GM19239 (cell line): ENCODE measurements at places on chromosomes 4 and X.

DNA sequence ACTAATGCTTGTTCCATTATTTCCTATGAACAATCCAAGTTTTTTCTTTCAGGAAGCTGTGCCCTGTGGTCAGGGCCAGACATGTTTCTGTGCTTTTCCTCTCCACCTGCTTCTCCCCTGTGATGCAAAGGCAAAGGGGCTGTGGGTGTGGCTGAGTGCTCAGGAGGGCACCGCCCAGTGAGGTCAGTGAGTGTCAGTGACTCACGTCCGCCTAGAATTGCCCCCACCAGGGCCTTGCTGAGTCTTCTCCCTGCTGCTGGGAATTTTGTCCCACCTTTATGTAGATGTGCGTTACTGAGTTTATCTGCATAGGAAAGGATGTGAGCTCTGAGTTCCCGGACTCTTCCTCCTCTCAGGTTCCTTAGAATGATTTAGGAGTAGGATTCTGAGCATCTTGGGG lies 283.2 kb downstream of the DCHS2 start:
- DNase-seq, result no peak

GRCh38 chr4:7816771-7817170 lies 122.9 kb downstream of the AFAP1 start:
- DNase-seq, result no peak

DNA sequence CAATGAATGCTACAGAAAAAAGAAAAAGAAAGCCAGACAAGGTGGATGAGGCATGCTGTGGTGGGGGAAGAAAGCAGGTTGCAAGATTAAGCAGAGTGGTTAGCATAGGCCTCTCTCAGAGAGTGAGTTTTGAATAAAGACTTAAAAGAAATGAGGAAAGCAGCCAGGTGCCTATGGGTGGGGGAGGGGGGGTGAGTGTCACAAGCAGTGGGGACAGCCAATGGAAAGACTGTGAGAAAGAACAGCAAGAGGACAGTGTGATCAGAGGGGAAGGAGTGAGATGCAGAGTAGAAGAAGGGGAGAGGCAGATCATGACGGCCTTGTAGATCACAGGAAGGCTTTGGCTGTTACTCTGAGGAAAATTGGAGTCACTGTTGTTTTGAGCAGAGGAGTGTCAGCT lies 162.5 kb downstream of the SOX3 start:
- no peak for DNase-seq

- DNase-seq, result no peak
Observed at GRCh38 chr4:188287169-188287894, 148.1 kb downstream of the TRIML1 start.

DNA sequence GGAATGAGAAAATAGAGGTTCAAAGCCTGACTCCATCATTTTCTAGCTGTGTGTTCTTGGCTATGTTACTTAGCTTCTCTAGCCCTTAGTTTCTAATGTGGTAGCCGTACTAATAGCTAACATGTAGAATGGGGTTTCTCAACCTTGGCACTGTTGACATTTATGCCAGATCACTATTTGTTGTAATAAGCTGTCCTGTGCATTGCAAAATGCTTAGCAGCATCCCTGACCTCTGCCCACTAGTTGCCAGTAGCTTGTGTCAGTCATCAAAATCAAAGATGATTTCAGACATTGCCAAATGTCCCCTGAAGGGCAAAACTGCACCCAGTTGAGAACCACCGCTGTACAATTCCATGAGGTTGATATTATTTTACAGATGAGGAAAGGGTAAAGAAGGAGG lies 18.3 kb upstream of the ADAMTS3 start:
- DNase-seq, result no peak

DNA sequence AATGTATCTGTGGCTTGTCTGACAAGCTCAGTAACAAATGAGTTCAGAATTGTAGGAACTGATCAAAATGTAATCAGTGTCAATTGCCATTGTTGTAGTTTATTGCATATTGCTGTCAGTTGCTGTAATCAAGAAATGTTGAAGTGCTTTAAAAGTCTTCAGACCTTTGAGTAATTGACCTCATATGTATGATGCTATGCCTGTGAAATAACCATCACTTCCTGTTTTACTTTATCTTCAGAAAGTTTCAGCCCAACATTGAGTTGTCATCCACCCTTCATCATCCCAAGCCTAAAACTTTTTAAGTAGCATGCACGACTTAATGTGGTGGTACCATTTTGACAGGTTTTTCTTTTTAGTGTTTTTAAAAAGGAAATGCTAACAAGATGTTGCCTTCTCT lies 212.4 kb downstream of the ARHGAP10 start:
- no peak for DNase-seq

DNA sequence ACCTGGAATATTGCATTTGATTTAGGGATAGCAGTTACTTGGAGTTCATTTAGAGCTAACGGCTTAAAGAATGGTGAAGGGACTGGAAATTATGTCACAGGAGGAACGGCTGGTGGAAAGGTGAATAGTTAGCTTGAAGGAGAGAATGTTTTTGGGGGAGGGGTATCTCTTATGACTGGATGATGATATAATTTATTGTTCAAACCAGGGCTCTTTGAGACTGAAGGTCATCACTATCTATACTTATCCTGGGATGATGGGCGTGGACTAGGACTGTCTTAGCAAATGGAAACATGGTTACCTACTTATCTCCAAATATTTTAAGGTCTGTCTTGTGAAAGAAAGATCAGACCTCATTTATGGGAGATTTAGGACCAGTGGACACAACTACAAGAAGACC lies 30.1 kb downstream of the WWC2 start:
- no peak for DNase-seq

DNA sequence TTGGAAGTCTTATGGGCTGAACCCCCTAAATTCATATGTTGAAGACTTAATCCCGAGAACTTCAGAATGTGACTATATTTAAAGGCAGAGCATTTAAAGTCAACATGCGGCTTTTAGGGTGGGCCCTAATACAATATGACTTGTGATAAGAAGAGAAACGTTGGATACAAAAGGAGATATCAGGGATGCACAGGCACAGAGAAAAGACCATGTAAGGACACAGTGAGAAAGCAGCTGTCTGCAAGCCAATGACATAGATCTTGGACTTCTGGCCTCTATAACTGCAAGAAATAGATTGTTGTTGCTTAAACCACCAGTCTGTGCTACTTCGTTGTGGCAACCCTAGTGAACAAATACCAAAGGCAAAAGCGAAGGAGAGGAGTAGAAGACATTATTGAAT lies 42.2 kb downstream of the GABRG1 start:
- DNase-seq, result no peak

DNA sequence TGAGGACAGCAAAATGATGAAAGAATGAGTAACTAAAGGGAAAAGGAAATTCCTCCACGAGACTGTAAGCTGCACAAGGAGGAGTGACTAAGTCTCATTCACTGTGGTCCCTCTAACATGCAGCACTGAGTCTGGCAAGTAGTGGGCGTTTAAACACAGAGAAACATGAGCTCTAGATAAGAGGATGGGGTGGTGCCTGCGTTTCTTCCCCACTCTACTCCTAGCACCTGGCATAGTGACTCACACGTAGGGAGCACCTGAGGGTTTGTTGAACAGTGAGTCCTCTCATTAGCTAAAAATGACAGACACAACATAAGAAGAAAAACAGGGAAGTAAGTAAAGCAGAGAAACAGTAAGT lies 105.8 kb upstream of the CBR4 start:
- DNase-seq, result no peak

- no peak for DNase-seq
Observed at GRCh38 chr4:53119680-53120079, 246.2 kb downstream of the SCFD2 start.

- no peak for DNase-seq
Observed at GRCh38 chr4:159273141-159273438, 170.2 kb downstream of the RAPGEF2 start.

DNA sequence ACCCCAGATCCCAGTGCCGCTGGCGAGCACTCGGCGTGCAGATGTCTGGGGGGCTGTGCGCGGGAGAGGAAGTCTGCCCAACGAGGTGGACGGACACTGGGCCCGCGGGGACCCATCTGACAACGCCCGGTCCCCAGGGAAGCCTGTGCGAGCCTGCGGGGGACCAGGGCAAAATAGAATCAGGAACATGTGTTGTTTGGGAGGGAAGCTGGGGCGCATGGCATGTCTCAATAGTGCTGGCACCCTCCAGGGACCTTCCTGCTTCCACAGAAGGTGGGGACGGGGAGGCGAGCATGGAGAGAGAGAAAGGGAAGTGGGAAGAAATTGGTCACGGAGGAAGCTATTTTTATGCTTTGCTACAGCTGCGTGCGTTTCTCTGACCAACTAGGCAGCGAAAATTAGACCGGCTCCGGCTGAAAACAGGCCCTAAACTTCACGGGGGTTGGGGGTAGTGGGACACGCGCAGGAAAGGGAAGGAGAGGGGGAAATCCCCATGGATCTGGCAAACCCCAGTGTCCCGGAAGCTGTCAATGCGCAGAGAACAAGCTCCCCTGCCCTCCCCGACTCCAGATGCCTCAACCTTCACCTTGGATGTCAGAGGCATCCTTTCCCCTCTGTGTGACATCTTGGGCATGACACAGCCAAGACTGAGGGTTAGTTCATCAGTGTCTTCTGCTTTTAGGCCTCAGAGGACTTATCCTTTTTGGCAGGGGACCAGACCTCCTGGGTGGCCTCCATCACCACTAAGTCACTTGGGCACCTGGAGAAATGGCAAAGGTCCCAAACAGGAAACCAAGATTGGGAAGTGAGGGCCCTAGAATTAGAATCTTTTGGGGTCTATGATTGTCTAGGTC lies 169.8 kb upstream of the BCOR start:
- DNase-seq, result peak; percentile 18
